ENCODE measurements at places on chromosomes 3 and 15.

DNA sequence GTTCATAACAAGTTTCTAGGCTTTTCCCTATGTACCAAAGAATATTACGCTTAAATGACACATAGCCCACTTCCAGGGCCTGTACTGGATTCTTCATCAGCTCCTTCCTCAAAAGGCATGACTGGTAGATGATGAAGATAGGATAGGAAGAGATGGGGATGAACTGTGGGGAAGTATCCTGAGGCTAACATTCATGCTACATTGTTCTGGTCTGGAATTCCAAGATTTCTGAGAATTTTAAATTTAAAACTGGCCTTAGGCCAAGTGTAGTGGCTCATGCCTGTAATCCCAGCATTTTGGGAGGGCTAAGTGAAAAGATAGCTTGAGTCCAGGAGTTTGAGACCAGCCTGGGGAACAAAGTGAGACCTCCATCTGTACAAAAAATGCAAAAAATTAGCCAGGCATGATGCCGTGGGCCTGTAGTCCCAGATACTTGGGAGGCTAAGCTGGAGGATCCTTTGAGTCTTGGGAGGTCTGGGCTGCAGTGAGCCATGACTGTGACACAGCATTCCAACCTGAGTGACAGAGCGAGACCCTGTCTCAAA, 160.1 kb upstream of the PLAAT1 start:
- DNase-seq, result no peak

DNA sequence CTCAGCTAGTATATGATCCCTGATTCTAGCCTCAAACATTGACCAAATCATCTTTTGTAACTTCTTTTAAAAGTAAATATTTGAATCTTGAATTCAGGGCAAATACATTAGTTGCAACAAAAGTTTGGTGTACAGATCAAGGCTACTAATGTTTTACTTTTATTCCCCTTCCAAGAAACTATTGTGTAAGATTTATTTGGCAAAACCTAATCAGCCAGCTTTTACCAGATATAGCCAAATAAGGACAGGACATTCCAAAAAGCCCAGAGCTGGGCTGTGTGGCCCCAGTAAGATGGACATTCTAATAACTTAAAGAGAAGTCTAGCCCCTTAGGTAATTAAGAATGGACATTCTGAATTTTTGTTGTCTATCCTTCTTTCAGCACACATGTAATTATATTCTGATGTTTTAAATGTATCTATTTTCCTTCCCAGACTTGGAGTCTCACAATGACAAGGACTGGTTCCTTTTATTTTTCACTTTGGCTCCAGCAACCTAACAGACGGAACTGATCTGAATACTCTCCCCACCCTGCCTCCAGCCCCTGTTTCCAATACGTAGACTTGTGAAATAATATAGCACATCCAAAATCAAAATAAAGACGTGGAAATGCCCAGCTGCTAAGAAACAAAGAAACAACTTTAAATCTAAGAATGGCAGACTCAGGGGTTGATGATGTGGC, 48.1 kb downstream of the STARD5 start:
- DNase-seq, result no peak

- no peak for DNase-seq
Observed at GRCh38 chr3:64892671-64893309, 205.0 kb upstream of the ADAMTS9 start.

- DNase-seq, result peak; percentile 86
Observed at GRCh38 chr15:31811641-31812040, 218.7 kb upstream of the CHRNA7 start.

DNA sequence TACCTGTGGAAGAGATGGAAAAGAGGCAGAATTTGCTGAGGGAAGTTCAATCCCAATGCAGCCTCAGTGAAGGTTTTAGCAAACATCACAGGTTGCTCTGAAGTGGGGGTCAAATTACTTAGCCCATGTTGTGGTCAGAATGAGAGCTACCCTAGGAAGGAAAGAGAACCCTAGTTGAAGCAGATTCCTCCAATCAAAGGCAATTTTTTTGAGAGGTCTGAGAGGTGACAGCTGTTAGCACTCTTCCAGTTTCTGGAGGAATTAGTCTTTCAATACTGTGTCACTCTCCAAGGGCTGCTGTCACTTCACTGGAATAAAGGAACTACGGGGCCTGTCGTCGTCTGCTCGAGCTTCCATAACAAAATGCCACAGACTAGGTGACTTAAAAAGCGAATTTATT, 584.2 kb upstream of the DPPA4 start:
- no peak for DNase-seq

GRCh38 chr3:31713816-31714215, 181.1 kb downstream of the STT3B start:
- no peak for DNase-seq

DNA sequence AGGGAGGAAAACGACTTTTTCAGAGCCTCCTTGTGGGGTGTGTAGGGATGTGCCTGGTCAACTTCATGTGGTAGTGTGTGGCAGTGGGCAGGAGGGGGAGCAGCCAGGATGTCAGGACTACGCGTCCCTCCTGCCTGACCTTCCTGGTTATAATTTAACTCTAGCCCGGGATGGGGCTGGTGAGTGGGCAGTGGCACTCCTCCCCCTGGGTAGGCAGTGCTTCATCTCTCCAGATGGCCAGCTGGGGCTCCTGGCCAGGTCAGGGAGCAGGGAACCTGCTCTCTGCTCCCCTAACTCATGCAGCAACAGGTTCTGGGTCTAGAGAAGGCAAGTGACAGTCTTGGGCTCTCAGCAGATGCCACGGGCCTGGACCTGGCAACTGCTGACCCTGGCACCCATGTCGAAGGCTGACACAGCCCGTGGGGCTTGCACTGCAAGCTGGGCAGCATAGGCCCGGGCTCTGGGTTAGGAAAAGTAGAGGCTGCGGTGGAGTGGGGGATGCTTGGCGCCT, 2.6 kb downstream of the ITIH4 start:
- no peak for DNase-seq

DNA sequence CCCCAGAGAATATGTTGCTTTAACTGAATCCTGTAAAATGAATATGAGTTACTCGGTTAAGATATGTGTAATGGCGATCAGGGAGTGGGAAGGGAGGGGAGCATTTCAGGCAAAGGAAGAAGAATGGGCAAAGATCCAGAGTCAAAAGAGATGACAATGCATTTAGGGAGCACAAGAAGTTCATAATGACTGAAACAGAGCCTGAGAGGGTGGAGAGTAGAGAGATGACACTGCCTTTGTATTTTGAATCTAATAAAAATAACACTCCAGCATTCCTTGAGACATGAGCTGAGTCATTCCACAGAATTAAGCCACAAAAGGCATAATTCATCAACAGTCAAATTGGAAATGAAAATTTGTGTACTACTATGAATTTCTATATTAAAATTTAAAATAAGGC, 105.3 kb upstream of the PEX5L start:
- no peak for DNase-seq

DNA sequence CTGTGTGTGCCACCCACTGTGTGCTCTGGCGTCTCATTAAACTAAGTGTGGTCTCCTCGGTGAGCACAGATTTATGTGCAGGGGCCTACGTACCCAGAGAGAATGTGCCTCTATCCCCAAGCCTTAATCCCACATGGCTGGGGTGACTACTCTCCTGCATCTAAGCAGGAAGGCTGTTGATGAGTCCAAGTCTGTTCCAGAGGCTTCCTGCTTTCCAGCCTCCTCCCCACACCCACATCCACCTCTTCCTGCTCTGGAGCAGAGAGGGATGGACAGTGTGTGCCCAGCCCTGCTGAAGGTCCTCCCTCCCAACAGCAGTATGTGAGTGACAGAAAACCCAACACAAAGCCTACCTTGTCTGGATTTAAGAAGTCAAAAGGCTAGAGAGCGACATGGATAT, 38.8 kb upstream of the BCL2L10 start:
- no peak for DNase-seq

GRCh38 chr3:6510713-6511112, 350.2 kb upstream of the GRM7 start:
- no peak for DNase-seq

GRCh38 chr3:143600756-143601718, 247.2 kb downstream of the SLC9A9 start:
- DNase-seq, result no peak

DNA sequence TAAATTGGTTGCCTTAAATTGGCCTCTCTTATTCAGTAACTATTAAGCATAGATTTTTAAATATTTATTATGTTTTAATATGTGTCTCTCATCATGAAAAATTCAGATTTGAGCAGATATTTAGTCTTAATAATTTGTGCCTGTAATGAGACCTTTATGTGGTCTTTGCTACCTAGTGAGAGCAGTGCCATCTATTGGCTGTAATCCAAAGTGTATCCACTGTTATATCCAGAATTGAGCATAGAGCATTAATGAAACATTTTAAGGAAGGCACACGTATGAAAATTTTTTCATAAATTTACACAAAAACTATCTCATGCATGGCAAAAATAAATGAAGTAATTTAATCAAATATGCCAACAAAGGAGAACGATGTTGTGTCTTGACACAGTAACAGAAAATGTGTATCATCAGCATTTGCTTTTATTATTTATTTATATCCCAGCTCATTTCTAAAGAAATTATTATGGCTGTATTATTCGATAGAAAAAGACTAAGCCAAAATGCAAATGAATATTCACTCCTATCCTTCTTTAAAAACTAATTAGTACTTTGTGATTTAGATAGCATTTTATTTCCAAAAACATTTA, 203.5 kb downstream of the RSRC1 start:
- DNase-seq, result no peak

Data from midbrain (tissue), 1 donor.